ENCODE measurements at places on chromosomes 3 and 15.

DNA sequence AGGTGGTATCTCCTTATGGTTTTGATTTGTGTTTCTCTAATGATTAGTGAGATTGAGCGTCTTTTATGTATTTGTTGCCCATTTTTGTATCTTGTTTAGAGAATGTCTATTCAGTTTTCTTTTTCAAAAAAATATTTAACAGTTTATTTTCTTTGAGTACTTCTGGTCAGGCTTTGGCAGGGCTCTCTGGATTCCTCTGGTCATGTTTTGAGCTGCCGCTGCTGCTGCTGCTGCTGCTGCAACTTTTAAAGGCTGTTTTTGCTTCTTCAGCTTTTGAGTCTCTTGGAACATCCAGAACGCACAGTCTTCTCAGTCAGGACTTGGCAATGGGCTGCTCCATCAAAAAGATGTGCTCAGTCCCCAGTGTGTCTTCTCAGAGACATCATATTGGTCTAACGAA is 40.1 kb downstream of the REC114 start:
- DNase-seq, result no peak

DNA sequence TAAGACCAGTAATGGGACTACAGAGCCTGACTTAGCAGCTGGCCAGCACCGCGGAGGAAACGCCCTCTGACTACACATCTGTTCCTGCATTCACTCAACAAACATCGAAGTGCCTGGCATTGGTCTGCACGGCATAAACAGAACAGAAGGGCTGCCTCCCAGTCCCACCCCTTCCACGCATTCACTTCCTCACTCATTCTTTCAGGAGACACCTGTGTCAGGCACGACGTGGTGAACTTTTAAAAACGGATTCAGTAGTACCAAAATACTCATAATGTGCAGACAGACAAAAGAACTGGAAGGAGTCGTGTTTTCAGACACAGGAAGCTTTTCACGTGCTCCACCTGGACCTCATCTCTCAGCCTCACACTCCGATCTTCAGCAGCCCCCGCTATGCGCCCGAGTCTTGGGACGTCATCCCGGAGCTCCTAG is 123.3 kb downstream of the XXYLT1 start:
- DNase-seq, result no peak

DNA sequence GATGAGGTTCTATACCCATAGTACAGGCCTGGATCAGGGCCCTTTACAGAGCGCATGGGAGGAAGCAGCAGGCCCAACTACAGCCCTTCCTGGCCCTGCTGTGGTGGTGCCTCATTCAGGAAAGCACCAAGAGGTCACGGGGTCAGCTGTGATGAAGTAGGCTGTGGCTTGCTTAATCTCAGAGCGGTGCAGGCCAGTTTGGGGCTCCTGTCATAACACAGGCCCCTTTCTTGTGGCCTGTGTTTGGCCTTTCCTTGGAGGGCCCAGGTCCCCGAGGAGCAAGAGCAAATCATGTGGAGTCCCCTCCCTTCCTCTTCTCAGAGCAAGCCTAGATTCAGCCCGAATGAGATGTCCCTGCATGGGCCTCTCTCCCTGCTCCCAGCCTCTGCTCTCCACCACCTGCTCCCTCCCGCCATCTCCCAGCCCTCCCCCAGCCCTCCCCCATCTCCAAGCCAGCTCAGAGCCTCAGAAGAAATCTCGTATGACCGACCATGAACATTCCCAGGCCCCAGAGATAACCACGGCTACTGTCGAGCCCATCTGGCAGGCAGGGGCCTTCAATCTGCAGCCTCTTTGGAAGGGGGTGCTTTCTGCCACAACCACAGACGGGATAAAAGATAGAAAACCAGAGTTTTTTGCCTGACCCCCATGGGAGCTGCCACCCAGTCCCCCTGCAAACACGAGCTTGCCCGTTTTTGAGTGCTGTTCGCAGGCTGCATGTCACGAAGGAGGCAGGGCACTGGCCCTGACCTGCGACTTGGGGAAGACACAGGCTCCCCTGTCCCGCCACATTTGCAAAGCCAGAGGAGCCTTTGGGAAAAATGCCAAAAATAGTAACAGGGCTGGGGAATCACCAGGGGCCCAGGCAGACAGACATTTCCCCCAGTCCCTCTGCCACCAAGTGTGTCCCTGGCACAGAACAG is 32.3 kb upstream of the DUSP7 start:
- no peak for DNase-seq

GRCh38 chr3:188507244-188507720 is 353.3 kb downstream of the LPP start:
- no peak for DNase-seq

DNA sequence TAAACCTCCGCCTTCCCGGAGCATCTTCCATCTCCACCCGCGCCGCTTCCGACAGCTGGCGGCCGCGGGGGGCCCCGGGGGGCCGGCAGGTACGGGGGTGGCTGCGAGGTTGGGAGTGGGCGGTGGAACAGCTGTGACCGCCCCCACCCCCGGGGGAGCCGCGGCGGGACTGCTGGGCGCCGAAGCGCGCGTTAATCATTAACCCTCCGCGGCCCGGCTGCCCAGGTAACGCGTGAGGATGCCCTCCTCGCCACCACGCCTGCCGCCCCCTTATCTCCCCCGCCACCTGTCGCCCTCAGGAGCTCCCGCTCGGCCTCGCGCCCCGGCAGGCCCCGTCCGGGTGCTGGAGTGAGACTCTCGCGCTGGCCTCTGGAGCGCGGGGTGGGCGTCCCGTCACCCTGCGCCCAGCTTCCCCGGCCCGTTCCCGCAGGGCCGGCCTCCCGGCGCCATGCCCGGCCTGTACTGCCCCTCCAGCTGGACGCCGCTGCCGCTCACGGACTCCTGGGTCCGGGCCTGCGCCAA is 757 bp downstream of the VWA5B2 start:
- DNase-seq, result no peak

DNA sequence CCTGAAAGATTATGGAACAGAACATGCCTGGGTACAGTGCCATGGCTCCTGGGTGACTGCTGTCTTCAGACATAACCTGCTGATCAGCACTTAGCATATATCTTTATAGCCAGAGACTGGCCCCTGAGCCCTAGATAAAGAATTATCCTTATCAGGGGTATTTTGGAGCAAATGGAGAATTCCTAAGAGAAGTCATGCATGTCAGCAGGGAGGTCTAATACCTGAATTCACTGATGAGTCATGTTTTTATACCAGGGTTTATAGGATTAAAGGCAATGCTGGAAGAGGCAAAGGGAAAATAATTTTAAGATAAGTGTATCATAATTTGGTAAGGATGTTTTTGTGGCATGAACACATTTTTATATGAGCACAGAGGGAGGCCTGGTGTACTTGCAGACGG is 159.8 kb downstream of the ADAMTSL3 start:
- DNase-seq, result no peak

- no peak for DNase-seq
Observed at GRCh38 chr3:11709782-11710181, 66.1 kb upstream of the VGLL4 start.

DNA sequence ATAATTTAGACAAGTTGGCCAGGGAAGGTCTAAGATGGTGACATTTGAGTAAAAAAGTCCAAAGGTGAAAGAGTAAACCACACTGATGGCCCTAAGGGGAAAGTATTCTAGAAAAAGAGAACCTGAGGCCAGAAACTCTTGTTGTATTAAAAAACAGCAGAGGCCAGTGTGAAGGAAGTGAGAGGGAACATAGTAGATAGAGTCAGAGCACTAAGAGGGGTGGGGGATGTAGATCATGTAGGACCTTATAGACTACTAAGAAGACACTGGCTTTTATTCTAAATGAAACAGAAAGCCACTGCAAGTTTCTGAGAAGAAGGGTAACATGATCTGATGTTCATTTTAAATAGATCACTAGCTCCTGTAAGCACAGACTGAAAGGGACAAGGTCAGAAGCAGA is 14.5 kb downstream of the POLQ start:
- no peak for DNase-seq

DNA sequence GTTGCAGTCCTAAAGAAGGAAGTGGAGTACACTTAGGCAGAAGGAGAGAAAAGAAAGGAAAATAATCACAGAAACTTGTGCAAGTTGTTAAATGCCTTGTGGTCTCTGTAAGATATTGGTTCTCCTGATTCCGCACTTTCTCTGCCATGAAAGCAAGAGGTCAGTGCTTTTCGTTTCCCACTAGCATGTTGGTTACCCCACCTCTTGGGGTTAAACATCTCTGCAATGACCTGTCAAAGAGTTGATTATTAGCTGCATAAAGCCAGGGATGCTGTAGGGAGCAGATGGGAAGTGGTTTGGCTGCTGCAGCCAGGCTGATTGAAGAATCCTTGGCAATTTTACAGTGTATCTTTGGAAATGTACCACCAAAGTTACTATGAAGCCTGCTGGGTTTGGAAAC is 33.3 kb downstream of the ZNF609 start:
- no peak for DNase-seq

- DNase-seq, result no peak
Observed at GRCh38 chr3:129595544-129596193, 10.8 kb downstream of the PLXND1 start.

GRCh38 chr3:74053970-74054516 is 429.3 kb upstream of the PDZRN3 start:
- no peak for DNase-seq

DNA sequence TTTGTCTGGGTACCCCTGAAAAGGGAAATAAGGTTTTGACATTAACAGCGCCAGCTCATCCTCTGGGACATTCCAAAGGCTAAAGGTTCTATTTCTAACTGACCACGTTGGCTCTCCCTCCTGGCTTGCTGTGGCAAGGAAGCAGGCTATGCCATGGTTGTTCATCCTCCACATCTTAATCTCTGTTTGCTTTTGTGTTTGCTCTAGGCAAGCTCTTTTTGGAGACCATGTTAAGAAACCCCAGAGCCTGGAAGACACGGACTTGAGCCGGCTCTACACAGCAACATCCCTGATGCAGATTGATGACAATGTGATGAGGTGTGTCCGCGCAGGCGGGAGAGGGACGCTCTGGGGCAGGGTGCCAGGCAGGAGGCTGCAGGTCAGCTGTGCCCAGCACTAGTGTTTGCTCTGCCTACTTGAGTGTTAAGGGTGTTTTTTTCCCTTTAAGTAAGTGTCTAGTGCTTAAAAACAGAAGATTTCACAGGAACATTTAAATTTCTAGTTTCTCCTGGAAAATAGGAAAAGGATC is 33.3 kb downstream of the RLBP1 start:
- no peak for DNase-seq
